ENCODE measurements at places on chromosomes 7 and 10.
A peak's percentile ranks its signal among the peaks of the same experiment; 100 is the strongest.

DNA sequence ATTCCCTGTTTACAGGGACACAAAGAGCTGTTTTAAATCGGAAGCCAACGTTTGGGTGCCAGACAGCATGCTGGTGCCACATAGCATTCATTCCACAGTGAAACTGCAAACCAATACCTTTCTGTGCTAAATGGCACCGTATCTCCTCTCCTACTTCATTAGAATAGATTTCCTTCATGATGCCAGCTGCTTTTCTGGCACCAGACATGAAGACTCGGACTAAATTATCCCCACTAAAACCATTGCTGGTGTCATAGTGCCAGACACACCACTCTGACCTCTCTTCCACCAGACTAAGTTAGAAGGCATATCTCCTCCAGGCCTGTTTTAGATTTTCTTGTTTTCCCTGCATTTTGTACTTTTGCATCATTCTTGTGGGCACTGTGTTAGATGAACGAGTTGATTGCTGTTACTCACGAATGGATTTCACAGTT is 155.1 kb downstream of the ETV1 start:
- no peak for DNase-seq

- peak; percentile 90 for DNase-seq
Measured at GRCh38 chr7:93117852-93118530, at the start of gene SAMD9. SAMD9 (minus strand) TSS chr7:93117979; CDS start chr7:93106097, 11,882 bp downstream.

DNA sequence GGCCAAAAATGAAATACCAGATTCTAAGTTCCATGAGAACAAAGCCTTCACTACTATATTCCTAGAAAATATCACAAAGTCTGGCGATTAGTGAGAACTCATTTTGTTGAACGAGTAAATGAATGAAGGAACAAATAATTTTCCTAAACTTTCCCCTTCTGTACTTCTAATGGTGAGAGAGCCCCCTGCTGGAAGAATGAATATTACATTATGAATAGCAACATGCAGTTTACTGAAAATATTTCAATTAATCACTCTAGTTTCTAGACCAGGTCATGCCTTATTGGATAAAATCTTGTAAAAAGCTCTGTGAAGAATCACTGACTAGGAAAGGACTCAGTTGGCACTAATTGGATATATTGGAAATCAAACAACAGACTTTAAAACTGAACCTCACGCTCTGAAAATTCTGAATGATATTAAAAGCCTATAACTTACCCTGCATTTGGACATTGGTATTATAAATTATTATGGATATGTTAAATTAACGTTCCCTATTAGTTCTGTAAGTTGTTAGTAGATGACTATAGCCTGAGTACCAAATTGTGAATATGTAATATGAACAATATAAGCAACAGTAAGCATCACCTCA is 32.4 kb upstream of the MTPN start:
- DNase-seq: peak; percentile 32

GRCh38 chr10:11335167-11335652 is 276.2 kb downstream of the USP6NL start:
- no peak for DNase-seq

Data from Jurkat, Clone E6-1 (cell line).